ENCODE measurements at places on chromosomes 13 and 19.
A peak's percentile ranks its signal among the peaks of the same experiment; 100 is the strongest.

DNA sequence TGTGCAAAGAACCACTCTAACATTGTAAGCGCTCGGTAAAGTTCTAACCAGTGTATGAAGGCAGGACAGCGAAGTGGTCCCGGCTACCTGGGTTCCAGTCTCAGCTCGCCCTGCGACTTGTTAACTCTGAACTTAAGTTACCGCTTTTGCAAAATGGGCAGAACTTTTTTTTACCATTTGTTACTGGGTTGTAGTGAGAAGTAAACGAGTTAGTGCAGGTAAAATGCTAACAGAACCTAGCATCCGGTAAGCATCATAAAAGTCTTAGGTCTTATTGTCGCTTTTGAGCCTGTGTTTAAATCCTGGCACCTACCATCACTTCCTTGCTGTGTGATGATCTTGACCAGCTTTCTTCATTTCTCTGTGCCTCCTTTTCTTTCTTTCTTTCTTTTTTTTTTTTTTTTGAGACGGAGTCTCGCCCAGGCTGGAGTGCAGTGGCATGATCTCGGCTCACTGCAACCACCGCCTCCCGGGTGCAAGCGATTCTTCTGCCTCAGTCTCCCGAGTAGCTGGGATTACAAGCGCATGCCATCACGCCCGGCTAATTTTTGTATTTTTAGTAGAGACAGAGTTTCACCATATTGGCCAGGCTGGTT is 734 bp upstream of the TRMT1 start:
- DNase-seq: no peak

- DNase-seq: no peak
Observed at GRCh38 chr13:21318891-21319532, 140.1 kb downstream of the ZDHHC20 start.

- no peak for DNase-seq
Observed at GRCh38 chr19:49528211-49528771, 488 bp downstream of the RCN3 start.

DNA sequence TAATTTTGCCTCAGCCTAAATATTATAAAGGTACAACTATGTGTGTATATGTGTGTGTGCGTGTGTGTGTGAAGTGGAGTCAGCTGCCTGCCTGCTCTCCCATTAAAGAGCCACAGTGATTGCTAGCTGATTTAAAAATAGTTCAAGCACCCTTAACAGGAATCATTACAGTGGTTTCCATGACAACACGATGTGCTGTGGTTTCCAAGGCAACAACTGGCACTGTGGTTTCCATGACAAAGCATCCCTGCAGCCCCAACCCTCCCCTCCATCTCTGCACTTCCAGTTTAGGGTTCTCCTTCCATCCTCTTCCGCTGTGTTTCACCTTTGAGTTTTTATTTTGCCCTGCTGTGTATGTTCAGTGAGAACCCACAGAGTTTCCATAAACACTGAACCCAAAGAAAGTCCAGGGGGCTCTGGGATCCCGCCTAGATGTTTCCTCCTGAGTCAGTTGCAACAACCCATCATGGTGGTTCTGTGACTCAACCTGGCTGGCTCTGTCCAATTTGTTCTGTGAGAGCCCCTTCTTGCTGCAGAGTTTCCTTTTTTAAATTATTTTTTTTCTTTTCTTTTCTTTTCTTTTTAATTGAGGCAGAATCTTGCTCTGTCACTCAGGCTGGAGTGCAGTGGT is 7.1 kb upstream of the PNMA8A start:
- no peak for DNase-seq

- DNase-seq: no peak
Observed at GRCh38 chr13:51231456-51231855, 9.3 kb downstream of the FAM124A start.

- DNase-seq: peak; percentile 85
Observed at GRCh38 chr13:52128714-52129700, at the start of gene NEK5. TSS of gene NEK5 (minus strand) at chr13:52129073. CDS start at chr13:52127482, 1,591 bp downstream.

DNA sequence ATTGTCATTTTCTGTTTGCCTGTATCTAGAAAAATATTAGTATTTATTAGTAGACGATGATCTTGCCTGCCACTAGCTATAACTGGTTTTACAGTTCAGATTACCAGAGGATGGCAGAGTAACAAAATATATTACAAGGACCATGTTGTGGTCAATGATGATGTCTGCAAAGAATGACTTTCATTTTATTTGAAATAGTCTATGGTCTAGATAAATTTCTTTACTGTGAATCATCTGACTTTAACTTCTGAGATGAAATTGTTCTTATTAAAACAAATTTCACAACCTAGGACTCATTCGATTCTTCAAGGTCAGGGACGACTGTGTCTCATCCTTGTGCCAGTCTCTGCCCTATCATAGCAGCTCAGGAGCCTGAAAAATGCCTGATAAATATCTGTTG is 637.8 kb upstream of the KLF12 start:
- DNase-seq: no peak

GRCh38 chr13:24202215-24202614 is 41.7 kb downstream of the SPATA13 start:
- no peak for DNase-seq

DNA sequence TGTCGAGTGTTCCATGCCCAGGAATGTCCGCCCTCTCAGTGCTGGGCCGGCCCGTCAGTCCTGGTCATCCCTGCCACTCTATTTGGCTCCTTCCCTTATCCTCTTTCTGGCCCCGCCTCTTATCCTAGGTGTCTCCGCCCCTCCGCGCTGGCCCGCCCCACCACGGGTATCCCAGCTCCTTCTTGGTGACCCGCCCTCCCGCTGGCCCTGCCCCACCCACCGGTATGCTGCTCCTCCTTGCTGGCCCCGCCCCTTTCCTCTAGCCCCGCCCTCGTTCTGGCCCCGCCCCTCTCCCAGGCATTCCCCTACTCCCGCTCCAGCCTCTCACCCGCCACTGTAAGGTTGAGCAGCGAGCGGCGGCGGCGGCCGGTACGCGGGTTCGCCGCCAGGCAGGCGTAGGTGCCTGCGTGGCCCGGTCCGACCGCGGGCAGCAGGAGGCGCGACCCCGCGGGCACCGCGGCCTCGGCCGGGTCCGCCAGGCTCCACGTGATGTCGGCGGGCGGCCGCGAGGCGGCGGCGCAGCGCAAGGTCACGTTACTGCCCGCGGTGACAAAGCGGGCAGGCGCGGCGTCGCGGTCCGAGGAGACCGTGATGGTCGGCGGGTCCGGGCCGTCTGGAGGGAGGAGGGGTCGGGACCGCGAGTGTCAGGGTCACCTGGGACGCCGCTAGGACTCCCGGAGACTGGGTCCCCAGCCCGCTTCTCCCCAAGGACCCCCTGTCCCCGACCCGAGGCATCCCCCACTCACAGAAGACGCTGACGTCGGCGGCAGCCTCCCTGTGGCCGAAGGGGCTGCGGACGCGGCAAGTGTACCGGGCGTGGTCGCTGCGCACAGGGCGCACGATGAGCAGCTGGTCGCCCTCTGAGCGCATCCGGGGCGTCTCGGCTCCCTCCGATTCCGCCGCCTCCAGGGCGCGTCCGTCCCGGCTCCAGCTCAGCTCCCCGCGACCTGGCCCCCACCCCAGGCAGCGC is 2.0 kb downstream of the VSIG10L start:
- DNase-seq: peak; percentile 97

- no peak for DNase-seq
Observed at GRCh38 chr19:17623224-17623935, 64.8 kb downstream of the UNC13A start.

- no peak for DNase-seq
Observed at GRCh38 chr19:33622809-33623511, 1.2 kb downstream of the CHST8 start.

- no peak for DNase-seq
Observed at GRCh38 chr13:113106711-113107351, 1.2 kb downstream of the F7 start.

- DNase-seq: no peak
Observed at GRCh38 chr13:20475927-20476691, 49.5 kb downstream of the CRYL1 start.

DNA sequence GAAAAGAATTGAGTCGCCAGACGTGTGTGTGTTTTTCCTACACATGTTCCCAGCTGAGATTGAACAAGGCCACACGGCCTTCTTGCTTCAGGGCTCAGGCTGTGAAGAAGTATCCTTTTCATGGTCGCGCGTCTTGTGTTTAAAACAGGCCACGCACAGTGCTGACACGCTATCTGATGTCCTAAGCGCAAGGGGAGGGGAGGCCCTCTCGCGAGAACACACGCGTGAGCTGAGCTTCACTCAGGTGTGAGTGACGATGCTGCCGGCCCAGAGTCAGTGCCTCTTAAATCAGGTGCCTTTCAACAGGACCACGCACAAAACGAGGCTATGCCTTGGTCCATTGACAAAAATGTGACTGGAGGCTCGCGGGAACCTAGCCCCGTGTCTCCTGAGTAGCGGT is 103.7 kb downstream of the TEX29 start:
- DNase-seq: no peak

DNA sequence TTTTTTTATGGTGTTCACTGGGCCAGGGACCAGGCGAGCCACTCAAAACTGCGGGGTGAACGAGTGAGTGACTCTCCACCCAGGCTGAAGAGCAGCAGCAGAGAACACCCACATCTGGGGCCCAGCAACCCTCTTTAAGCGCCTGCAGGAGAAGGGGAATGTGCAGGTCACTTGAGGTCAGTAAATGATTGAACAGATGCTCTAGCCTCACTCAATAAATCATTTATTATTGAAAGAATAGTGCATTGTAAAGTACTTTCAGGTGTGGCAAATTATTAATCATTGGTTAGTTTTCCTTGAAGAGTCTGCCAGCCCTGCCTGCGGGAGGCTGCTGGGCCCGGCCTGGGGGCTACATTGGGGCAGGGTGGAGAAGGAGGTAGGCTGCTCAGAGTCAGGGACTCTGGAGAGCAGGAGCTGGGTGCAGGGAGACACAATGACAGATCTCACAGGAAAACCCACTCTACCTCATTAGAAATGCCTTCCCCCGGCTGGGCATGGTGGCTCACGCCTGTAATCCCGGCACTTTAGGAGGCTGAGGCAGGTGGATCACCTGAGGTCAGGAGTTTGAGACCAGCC is 42.5 kb downstream of the ABCC4 start:
- DNase-seq: no peak

- DNase-seq: no peak
Observed at GRCh38 chr13:55230570-55230908, 1910.2 kb upstream of the PRR20A start.

DNA sequence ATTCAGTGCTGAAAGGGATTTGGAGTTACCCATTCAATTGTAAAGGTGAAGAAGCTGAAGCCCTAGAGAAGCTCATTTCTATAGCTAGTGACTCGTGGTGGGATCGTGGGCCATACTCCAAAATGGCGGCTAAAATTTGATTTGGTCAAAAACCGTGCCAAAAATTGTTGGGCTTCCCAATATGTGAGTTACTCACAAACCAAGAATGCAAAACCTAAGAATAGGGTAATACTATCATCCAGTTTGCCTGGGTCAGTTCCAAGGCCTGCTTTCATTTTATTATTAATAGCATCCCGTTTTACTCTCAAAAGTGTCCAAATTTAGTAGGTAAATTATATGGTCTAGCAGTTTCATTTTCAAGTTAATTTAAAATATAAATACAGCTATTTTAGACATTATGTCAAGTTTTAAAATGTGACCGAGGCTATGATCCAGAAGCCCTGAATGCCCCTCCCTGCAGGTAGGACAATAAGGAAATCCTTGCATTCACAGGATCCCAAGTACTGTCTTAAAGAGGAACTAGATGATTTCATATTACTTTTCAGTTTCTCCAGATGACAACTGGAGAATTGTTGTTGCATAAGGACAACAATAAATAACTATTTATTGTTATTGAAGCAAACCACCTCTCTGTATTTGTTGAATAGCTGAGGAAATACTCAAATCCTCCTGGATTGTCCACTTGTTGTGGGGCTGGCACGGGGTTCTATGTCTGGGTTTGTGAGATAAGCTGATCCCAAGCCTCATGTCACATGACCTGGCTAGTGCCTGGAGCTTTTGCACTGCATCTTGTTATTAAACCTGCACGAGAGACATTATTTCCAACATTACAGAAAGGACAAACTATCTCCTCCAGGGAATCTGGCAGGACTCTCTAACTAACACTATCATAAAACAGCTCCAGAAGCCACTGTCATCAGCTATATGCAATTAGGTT is 11.6 kb upstream of the RAP2A start:
- no peak for DNase-seq

GRCh38 chr19:805600-806550 is 8.6 kb downstream of the PTBP1 start:
- DNase-seq: no peak

DNA sequence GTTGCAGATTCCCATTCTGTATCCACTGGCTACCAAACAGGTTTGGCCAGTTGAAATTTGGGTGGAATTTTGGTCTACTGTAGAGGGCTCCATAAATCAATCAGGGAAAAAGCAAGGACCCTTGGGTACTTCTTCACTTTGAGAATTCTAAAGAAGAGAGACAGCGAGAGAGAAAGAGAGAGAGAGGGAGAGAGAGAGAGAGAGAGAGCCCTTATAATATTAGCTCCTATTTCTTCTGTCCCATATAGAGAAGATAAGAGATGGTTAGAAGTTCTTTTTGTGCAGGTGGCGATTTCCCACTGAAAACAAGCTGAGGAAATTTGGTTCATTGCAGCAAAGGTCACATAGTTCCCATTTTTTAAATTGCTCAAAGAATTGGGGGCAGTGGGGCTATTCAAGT is 88.6 kb upstream of the ZNF536 start:
- no peak for DNase-seq

- no peak for DNase-seq
Observed at GRCh38 chr13:39938596-39938995, 283.1 kb downstream of the COG6 start.

DNA sequence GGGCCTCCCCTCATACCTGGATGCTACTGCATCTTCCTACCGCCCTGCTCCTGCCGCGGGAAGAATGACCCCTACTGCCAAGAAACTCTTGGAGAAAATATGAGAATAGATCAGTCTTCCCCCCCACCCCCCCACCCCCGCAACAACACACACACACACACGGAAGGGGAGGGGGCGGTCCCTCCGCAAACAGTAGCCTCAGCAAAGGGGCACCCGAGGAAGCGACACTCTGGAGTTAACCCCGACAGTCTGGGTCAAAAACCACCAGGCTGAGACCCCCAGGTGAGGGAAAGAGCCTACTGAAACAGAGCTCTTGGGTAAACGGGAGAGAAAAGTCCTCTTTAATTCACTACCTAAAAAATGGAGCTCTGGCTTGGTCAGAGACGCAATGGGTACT is 1.2 kb downstream of the MED26 start:
- no peak for DNase-seq

- no peak for DNase-seq
Observed at GRCh38 chr19:10872546-10873107, 1.3 kb downstream of the CARM1 start.

- DNase-seq: no peak
Observed at GRCh38 chr13:113547238-113547971, 37.1 kb upstream of the TFDP1 start.

GRCh38 chr13:110108348-110109139 is 198.4 kb downstream of the COL4A1 start:
- peak; percentile 77 for DNase-seq

Data from mesothelial cell of epicardium (in vitro differentiated cells).